GM12878 (cell line): ENCODE measurements at places on chromosomes 6 and 20.

GRCh38 chr6:5151360-5151954 is 66.3 kb downstream of the PPP1R3G start:
- no peak for DNase-seq

- no peak for DNase-seq
Measured at GRCh38 chr6:155444120-155444917, 11.3 kb downstream of the NOX3 start.

GRCh38 chr6:24186349-24186748 is 60.3 kb downstream of the NRSN1 start:
- no peak for DNase-seq

- DNase-seq = no peak
Measured at GRCh38 chr20:32391003-32391402, 32.9 kb downstream of the ASXL1 start.

- DNase-seq = no peak
Measured at GRCh38 chr20:32614772-32615171, 29.6 kb upstream of the NOL4L start.

- no peak for DNase-seq
Measured at GRCh38 chr20:51391926-51392325, 150.6 kb downstream of the NFATC2 start.

DNA sequence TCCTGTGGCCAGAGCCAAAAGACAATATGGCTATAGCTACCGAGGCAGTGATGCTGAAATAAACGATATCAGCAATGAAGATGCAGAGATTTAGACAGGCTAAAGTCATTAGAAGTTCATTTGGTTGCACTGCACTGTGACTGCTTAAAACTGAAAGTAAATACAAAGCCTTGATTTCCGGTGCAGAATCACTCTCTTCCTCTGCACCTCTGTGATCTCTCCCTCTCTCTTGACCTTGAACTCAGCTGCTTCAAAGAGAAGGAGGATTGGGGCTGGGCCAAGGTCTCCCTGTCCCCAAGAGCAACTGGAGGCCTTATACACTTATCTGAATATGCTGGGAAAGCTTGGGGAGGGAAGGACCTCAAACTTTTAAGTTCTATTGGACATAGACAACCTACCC is 34.6 kb upstream of the SPACA1 start:
- no peak for DNase-seq

DNA sequence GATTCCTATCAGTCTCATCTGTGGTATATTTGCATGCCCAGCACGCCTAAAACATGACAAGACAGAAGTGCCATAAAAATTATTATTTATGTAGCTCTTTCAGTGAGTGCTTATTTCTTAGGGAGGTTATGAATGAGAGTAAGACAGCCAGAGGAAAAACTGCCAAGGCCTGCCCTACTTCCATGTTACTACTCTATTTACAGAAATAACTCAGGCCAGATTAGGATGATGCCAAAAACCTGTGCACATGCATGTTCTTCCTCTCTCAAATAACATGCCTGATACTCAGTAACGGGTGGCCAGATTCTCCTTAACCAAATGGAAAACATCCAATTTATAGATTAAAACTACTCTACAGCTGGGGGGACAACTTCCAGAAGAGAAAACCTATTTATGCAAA is 45.7 kb downstream of the ILRUN start:
- no peak for DNase-seq

GRCh38 chr6:126764671-126765070 is 353.8 kb upstream of the RSPO3 start:
- no peak for DNase-seq

DNA sequence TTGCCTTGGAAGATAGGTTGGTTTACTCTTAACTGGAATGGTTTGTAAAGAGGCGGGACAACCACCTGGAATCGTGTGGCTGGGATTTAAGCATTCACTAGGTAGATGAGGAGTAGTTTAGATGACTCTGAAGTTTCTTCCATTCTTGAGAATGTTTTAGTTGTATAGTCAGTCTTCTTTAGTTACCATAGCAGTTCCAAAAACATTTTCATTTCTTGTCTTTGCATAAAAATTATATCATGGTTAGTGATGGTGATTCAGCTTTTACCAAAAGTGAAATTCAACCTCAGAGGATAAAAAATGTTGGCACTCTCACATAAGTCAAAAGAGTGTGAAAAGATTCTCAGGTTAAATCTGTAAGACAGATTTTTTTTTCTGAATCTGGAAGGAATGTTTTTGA is 70.3 kb downstream of the SMAP1 start:
- no peak for DNase-seq

DNA sequence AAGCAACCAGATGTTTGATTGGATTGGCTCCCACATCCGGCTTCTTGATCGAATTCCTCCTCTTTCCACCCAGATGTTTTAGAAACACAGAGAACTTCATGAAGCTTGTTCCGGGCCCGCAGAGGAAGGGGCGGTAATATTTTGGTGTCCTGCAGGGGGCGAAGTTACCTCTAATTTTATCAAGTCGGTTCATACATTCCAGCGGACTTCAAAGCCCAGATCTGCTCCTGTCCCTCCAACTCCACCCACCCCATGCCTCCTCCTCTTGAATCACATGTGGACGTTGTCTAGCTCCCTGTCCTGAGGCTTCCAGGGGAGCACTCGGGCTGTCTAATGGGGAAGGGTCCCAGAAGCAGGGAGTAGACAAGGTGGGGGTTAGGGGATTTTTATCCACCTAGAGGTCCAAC is 2.9 kb upstream of the BMP6 start:
- no peak for DNase-seq

- no peak for DNase-seq
Measured at GRCh38 chr20:41654884-41655283, 36.7 kb upstream of the CHD6 start.

- no peak for DNase-seq
Measured at GRCh38 chr6:7273709-7274108, 39.3 kb downstream of the SSR1 start.

GRCh38 chr20:47309806-47310426 is 46.6 kb downstream of the ZMYND8 start:
- DNase-seq = no peak

DNA sequence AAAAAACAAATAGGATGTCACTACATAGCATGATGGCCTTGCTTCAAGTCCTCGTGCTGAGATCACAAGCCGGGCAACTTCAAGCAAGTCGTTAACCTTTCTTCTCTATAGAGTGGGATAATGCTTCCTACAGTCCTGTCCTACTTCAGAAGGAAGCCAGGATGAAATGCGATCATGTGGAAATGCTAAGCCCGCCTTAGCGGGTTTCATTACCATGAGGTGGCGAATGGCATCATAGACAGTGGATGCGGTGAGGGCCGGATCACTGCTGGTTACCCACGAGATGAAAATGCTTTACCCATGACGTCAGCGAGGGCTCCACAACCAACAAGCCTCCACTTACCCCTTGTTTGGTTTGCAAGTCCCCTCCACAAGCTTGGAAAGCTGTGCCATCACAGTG is 206.4 kb downstream of the TBXT start:
- DNase-seq = no peak

DNA sequence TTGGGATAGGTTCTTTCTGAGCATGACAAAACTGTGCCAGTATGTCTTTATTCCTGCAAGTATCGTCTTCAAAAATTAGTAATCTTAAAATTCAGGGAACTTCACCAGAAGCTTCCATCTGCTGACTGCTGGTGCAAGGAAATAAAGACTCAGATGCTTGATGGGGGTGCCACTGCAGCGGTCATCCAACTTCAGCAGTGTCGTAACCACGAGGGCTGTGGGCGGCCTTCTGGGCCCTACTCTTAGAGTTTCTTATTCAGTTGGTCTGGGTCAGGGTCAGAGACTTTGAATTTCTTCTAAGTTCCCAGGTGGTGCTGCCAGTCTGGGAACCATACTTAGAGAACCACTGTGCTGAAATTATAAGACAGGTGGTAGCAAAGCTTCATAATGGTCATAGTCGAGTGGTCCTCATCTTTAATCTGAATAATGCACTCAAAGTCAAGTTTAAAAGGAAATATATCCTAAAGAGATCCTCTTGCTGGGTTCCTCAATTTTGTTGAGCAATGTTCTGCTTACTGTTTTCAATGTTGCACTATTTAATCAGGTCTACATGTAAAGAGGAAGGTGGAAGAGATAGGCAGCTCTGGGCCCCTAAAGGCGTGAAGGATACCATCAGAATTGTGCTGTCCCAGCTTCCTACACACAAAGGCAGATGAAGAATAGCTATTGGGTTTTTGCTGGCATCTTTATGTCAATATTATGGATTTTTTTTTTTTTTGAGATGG is 165.4 kb upstream of the GMDS start:
- DNase-seq = no peak

DNA sequence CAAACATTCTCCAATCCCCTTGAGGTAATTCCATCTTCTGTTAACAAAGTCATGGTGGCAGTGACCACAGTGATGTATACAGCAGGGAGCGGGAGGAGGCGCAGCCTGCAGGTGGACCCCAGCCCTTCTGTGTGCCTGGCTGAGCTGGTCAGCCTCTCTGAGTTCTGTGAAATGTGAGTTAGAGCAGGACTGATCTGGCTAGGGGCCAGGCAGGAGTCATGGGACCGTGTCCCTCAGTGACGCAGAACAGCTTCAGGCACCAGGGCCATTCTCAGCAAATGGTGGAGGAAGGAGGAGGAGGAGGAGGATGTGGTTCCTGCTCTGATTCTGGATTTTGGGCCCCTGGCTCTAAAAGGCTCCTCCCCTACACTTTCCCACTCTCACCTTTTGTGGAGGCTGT is 6.9 kb downstream of the PHACTR3 start:
- no peak for DNase-seq

- no peak for DNase-seq
Measured at GRCh38 chr6:11566609-11567008, 29.1 kb downstream of the TMEM170B start.

DNA sequence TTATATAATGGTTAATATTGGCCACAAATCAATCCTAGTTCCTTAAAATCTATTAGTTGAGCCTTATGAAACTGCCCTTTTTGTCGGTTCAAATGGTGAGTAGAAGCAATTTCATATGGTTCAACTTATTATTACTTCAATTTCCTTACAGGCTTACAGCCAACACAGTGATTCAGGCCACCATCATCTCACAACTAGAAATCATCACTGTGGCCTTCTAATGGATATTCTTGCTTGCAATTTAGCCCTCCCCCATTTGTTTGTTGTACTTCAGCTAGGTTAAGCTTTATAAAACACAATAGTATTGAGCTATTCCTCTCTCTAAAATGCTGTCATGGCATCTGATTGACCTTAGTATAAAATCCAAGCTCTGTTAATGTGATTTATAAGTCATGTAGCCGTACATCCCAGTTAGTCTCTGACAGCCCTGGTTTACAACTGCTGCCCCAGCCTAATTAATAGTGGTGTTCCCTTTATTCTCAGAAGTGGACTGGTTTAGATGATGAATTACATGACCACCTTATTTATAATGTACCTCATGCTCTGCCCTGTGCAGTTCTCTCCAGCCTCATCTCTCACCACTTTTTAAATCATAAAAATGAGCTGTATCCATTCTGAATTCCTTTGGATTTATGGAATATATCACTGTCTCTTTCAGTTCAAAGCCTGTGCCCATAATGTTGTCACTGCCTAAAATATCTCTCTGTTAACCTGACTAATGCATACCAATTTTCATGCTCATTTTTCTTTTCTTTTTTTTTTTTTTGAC is 36.7 kb downstream of the LAMA2 start:
- DNase-seq = no peak

DNA sequence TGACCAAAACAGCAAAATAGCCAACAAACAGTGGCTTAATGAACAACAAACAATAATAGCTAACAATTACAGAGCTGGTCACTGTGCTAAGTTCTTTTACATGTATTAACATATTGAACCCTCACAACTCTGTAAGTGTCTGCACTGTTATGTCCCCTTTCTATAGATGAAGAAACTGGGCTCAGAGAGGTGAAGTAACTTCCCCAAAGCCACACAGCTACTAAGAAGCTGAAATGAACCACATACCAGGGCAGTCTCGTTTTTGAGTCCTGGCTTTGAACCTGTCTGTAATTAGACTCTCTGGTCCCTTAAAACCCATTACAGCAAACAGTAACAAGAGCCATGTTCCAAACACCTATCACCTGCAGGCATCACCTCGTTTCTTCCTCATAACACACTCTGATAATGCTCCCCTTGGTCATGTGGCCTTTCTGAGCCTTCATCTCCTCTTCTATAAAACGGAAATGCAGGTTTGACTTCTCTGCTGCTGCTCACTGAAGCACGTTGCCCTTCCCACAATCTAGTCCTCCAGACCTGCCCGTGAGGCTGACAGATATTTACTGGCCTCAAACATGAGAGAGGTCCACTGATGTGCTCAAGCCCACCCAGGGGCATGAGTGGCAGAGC is 23.3 kb downstream of the KCNK15 start:
- DNase-seq = no peak

GRCh38 chr6:76852776-76853175 is 610.5 kb downstream of the HTR1B start:
- DNase-seq = no peak

GRCh38 chr6:6405997-6406714 is 85.7 kb upstream of the F13A1 start:
- DNase-seq = no peak

DNA sequence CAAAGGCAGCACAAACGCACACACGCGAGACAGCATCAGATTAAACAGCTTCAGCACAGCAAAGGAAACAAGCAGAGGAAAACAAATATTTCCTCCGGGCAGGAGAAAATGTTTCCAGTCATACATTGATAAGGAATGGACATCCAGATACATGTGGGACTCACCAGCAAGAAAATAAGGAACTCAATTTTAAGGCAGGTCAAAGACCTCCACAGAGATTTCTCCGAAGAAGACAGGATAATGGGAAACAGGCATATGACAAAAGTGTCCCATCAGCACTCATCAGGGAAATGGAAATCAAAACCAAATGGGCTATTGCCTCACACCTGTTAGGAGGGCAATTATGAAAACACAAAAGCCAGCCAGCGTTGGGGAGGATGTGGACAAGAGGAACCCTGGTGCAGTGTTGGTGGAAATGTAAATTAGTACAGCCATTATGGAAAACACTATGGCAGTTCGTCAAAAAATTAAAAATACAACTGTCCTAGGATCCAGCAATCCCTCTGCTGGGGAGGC is 9.7 kb upstream of the SLCO4A1 start:
- DNase-seq = no peak

DNA sequence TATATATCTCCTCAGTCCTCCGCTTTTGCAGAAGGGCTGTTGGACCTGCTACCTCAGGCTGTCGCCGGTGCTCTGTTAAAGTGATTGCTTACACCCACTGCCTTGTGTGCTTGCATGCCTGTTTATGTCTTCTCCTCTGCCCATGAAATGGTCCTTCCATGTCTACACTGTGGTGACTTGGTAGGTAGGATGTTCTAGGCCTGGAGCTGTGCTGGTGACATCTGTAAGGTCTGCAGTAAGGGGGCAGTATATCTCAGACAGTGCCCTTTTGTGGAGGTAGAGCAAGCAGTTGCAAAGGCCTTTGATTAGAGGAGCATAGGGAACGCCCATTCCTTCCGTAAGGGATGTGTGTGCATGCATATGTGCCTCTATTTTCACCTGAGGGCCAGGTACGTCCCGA is 40.3 kb downstream of the VAPB start:
- DNase-seq = no peak

DNA sequence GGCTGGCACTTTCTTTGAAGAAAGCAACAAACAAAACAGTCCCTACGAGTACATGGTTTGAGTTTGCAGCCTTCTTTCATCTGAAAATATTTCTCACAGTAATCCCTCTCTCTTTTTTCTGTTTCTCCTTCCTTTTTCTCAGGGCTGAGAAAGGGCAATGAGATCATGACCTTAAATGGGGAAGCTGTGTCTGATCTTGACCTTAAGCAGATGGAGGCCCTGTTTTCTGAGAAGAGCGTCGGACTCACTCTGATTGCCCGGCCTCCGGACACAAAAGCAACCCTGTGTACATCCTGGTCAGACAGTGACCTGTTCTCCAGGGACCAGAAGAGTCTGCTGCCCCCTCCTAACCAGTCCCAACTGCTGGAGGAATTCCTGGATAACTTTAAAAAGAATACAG is 80.7 kb upstream of the CLDN20 start:
- no peak for DNase-seq

- no peak for DNase-seq
Measured at GRCh38 chr6:1057490-1058135, 254.3 kb upstream of the FOXQ1 start.
